ENCODE measurements at places on chromosomes 13 and 19.

- no peak overlapping the region for H3K27ac ChIP-seq
- H3K4me3 ChIP-seq = no peak overlapping the region
- no peaks in the 10 kb centered on the region for H3K36me3 ChIP-seq
- peaks cover 15% of the 10 kb centered on the region for H3K27me3 ChIP-seq
- no peaks in the 10 kb centered on the region for H3K4me1 ChIP-seq
Observed at GRCh38 chr13:101767131-101767530, 314.7 kb downstream of the ITGBL1 start.

DNA sequence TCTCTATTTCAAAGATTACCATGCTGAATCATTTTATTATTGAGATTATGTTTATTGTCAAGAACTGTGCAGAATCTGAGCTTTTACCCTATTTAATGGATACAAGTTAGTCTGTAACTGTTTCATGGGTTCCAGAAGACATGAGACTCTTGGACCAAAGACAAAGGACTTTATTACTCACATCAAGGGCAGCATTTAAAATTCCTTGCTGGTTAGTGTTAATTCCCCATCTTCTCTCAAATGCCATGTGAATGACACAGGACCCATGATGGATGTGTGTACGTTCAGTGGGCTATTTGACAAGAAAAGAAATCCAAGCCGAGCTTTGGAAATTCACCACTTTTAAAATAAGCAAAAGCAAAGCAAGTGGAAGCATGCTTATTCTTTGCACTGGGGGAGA is 139.9 kb downstream of the PCDH20 start:
- DNase-seq = no peak
- no peak overlapping the region for H3K27ac ChIP-seq
- H3K36me3 ChIP-seq = no peaks in the 10 kb centered on the region
- H3K4me1 ChIP-seq = no peaks in the 10 kb centered on the region

DNA sequence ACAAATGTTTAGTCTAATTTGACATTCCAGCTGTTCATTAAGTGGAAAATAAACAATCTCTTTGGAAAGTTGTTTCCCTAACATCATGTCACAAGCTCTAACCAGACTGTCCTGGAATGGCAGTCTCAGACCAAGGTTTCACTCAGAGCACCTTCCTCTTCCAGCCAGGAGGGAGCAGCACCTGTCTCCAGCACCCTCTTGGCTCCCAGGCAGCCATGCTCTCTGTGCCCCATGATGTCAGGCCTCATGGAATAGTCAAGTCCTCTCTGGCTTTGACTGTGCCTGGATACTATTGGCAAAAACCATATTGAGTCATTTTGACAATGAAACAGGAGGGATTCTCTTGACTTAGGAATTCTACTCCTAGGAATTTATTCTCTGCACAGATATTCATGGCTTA is 171.4 kb downstream of the OXGR1 start:
- no peaks in the 10 kb centered on the region for H3K36me3 ChIP-seq
- DNase-seq = no peak
- no peak overlapping the region for H3K27ac ChIP-seq
- H3K4me1 ChIP-seq = no peaks in the 10 kb centered on the region

DNA sequence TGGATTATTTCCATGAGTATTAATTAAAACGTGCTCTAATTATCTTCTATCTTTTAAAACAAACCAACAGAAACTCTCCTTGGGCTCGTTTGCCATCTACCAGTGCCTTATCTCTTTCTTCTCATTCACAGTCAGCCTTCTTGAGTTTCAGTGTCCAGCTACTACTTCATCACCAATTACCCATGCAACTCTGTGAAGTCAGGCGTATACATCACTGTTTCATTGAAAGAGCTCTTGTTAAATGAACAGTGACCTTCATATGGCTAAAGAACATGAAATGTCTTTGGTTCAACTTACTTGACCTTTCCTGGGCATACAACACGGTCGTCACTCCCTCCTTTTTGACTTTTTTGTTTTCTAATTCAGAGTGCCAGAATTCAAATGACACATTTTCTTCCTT is 5.2 kb upstream of the IFT88 start:
- DNase-seq = no peak
- no peak overlapping the region for H3K27ac ChIP-seq
- no peak overlapping the region for H3K4me3 ChIP-seq
- H3K36me3 ChIP-seq = no peaks in the 10 kb centered on the region
- no peaks in the 10 kb centered on the region for H3K27me3 ChIP-seq

DNA sequence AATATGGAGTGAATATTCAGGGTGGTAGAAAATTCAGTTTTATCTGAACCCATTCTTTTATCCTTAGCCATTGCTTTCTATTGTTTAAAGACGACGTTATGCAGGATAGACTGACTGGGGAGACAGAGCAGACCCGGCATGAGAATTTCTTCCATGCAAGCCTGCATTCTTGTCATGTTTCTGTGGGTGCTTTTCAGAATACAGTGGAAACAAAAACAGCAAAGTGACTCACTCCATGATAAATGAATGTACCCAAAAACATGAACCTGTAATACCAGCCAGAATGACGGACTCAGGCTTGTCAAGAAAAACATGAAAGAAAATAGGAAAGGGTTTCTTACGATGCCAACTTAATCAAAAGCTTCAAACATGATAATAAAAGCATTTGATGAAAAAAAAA is 924.0 kb downstream of the EFNB2 start:
- H3K36me3 ChIP-seq = no peaks in the 10 kb centered on the region
- H3K27me3 ChIP-seq = no peaks in the 10 kb centered on the region
- H3K4me1 ChIP-seq = no peaks in the 10 kb centered on the region
- no peak overlapping the region for H3K4me3 ChIP-seq
- no peak overlapping the region for H3K27ac ChIP-seq

DNA sequence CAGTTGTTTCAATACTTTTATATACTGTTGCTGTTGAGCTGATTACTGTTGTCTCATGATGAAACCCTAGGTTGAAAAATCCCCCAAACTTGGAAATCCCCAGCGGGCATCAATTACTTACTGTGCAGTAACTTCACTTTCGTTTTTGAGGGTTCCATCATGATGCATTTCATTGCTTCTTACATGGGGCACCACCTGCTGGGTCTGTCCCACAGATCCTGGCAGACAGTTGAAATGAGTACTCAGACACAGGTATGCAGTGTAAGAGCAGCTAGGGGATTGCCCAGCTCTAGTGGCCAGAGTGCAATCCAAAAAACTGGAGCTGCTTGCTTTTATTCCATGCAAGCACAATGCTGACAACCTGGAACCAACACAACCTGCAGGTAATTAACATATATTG is 132.5 kb upstream of the ZNF91 start:
- no peak overlapping the region for H3K27ac ChIP-seq
- no peak overlapping the region for H3K4me3 ChIP-seq
- no peaks in the 10 kb centered on the region for H3K27me3 ChIP-seq
- peaks cover 2% of the 10 kb centered on the region for H3K36me3 ChIP-seq

DNA sequence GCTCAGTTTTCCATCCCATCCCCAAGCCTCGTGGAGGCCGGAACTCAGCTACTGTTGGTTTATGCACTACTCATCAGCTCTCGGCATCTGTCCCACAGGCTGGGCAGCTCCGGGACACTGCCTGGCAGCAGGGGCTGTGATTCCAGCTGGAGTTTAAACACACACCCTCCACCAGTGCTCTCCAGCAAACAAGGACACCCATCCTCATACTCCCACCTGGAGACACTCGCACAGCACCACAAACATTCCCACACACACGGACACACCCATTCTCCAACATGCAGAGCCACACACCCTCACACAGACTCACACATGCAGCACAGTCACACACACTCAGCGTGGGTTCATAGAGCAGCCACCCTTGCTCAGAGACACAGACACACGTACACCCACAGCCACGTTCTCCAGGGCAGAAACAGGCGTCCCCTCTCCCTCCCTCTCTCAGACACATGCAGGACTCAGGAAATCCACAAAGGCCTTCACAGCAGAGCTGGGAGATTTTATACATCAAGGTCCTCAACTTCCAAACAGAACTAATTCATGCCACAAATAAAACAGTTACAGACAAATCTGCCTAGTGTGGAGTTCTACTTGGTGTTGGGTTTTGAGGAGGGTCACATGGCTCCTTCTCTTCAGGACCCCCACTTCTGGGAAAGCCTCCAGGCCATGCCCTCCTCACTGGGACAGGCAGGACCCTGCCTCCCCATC is 785.4 kb downstream of the UQCRFS1 start:
- peaks cover 3% of the 10 kb centered on the region for H3K27me3 ChIP-seq
- no peaks in the 10 kb centered on the region for H3K4me1 ChIP-seq
- H3K4me3 ChIP-seq = no peak overlapping the region
- H3K27ac ChIP-seq = no peak overlapping the region

- no peak overlapping the region for H3K27ac ChIP-seq
- DNase-seq = no peak
- no peaks in the 10 kb centered on the region for H3K4me1 ChIP-seq
- no peaks in the 10 kb centered on the region for H3K27me3 ChIP-seq
- H3K4me3 ChIP-seq = no peak overlapping the region
- H3K36me3 ChIP-seq = no peaks in the 10 kb centered on the region
Observed at GRCh38 chr13:64928696-64929499, 2301.2 kb downstream of the PCDH9 start.

DNA sequence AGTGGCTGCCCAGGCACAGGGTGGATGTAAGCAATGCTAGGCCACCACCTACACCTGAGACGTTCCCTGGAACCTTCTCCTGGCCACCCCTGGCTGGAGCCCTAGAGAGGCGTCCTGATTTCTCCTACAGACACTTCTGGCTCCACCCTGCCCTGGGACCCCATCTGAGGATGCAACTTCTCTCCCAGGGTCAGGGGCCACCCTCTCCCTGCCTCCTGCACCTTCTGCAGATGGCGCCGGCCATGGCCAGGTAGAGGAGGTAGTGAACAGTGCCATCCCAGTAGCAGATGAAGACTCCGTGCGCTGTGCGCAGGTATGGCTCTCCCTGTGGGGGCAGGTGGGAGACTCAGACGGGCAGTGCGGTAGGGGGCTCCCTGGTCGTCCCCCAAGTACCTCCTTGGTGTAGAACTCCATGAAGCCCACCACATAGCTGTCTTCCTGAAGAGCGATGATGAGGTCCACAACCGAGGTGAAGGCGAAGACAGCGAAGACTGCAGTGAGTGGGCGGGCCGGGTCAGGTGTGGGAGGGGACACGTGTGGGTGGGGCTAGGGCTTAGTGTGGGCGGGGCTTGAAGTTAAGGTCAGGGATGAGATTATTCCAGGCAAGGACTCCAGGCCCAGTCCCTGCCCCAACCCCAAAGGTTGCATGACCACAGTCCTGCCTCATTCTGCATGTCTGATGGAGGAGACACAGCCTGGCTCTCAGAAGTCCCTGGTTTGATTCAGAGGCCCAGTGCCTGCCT is 3.0 kb downstream of the TM6SF2 start:
- DNase-seq = no peak
- no peak overlapping the region for H3K27ac ChIP-seq
- H3K4me3 ChIP-seq = no peak overlapping the region
- H3K4me1 ChIP-seq = peaks cover 3% of the 10 kb centered on the region
- peaks cover 2% of the 10 kb centered on the region for H3K36me3 ChIP-seq

GRCh38 chr19:23882493-23882892 is 32.2 kb upstream of the ZNF726 start:
- no peaks in the 10 kb centered on the region for H3K36me3 ChIP-seq
- no peak overlapping the region for H3K27ac ChIP-seq
- H3K4me1 ChIP-seq = no peaks in the 10 kb centered on the region
- peaks cover 38% of the 10 kb centered on the region for H3K27me3 ChIP-seq

GRCh38 chr19:33175886-33176669 is 18.1 kb upstream of the LRP3 start:
- H3K27me3 ChIP-seq = peaks cover 4% of the 10 kb centered on the region
- peak overlapping the region; percentile 98 for H3K4me3 ChIP-seq
- peaks cover 4% of the 10 kb centered on the region for H3K36me3 ChIP-seq
- H3K4me1 ChIP-seq = peaks cover 54% of the 10 kb centered on the region
- peak; percentile 10 for DNase-seq

DNA sequence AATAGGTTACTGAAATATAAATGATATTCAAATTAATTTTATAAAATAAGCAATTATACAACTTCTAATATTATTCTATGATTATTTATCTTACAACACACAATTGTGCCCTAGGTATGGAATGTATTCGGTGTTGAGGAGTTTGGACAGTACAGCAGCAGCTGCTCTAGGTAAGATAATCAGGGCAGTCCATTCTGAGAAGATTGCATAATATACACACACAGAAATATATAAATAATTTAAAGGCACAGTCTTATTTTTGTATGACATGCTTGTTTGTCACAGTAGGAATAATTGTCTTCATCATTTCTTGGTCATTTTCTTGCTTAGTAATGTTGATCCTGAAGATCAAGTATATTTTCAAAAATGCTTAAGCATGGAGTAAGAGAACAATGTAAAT is 849.4 kb upstream of the MIR17HG start:
- no peak overlapping the region for H3K4me3 ChIP-seq
- no peaks in the 10 kb centered on the region for H3K4me1 ChIP-seq
- no peak overlapping the region for H3K27ac ChIP-seq
- H3K27me3 ChIP-seq = no peaks in the 10 kb centered on the region
- no peaks in the 10 kb centered on the region for H3K36me3 ChIP-seq

DNA sequence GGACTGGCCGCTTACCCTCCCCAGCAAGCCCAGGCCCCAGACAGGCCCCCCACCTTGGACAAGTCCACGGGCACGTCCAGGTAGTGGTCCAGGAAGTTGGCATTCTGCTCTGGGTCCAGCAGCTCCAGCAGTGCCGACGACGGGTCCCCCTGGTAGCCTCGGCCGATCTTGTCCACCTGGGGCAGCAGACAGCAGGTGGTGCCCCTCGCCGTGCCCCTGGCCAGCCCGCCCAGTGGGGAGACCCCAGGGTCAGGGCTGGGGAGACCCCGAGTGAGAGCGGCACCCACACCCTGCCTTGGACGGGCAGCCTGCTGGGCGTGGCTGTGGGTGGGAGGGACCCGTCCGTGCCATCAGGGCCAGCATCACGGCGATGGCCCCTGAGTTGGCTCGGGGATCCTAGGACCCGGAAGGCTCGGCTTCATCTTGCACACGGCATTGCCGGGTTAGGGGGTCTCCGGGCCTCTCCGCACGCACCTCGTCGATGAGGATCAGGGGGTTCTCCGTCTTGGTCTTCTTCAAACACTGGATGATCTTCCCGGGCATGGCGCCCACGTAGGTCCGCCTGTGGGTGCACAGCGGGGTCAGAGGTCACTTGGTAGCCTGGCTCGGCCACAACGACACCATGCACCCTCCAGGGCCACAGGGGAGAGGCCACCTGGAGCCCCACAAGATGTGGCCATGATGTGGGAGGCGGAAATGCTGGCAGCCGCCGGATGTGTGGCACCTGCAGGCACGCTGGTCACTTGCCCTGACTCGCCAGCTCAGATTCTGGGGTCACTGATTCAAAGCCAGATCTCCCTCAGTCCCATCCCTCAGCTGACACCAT is 6.3 kb downstream of the RPL36 start:
- no peak overlapping the region for H3K27ac ChIP-seq
- no peaks in the 10 kb centered on the region for H3K27me3 ChIP-seq
- H3K36me3 ChIP-seq = no peaks in the 10 kb centered on the region
- DNase-seq = no peak

DNA sequence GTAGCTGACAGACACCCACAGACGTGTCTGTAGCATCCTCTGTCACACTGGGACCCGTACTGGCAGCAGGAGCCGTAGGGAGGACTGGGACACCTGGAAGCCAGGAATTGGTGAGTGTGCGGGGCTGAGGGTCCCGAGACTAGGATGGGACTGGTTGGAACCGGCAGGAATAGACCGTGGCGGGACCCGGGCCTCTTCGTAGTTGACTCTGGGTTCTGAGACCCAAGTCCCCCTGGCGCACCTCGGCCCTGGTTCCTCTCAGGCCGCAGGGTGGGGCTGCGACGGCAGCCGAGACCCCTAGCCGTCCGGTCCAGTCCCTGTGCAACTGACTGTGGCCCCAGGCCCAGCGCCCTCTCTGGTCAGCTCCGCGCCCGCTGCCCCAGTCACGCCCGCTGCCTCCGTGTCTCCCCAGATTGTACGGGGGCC is 64.7 kb downstream of the ZNF823 start:
- peaks cover 39% of the 10 kb centered on the region for H3K27me3 ChIP-seq
- H3K36me3 ChIP-seq = peaks cover 2% of the 10 kb centered on the region
- H3K4me1 ChIP-seq = peaks cover 5% of the 10 kb centered on the region
- no peak for DNase-seq
- peak overlapping the region; percentile 26 for H3K4me3 ChIP-seq

Data from naive thymus-derived CD8-positive, alpha-beta T cell (primary cell).